ENCODE measurements at places on chromosomes 1 and 21.

GRCh38 chr1:232570007-232570406 is 59.9 kb downstream of the SIPA1L2 start:
- DNase-seq: no peak

DNA sequence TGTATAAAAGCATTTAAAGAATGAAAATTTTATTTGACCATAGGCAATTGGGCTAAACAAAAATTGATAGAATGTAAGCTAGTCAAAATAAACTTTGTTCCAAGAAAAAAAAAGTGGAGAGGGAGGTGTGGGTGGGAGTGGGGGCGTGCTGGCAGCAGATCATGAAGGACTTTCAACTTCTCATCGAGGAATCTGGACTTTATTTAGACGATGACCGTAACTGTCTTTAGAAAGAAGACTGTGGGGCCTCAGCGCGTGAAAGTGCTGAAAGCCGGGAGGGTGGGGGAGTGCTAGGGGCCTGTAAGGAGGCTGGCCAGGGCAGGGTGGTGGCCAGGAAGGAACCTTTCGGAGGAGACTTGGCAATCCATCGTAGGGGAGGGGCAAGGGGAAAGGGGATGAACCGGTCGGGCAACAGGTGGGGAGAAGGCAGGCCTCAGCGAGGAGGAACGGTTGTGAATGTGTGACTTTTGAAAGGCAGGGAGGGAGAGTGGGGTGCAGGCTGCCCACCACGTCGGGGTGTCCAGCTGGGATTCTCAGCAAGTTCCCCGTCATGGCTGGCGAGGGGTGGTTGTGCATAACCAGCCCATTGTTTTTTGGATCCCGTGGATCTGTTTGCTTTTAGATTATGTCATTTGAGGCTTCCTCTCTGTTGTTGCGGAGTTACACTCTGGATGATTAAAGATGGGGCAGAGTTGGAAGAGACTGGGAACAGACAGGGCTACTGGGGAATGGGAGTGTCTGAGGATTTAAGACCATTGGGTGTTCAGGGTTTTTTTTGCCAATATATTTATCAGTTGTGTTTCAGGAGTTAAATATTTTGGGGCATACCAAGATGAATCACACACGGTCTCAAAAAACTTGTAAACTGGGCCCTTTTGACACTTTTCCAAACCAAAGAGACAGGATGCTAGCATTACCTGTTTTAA is 35.5 kb downstream of the HUNK start:
- no peak for DNase-seq

GRCh38 chr1:47569681-47570470 is 132.0 kb downstream of the FOXD2 start:
- no peak for DNase-seq

DNA sequence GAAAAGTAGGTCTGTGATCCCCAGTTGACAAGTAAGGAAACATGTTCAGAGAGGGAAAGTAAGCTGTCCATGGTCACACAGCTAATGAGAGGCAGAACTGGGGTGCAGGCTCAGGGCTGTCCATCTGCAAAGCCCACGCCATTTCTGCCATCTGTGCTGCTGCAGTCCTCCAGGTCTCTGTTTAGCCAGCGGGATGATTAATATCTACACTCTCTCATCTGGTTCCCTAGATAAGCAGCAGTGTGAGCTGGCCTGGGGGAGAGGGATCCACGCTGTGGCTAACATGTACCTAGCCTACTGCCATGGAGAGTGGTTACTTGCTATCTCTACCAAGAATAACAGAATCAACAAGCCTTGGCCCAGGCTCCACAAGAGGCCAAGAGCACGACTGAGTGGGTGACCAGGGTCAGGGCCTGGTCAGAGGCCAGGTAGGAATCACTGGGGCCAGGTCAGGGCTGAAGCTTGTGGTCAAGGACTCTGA is 75.2 kb downstream of the TRABD2B start:
- no peak for DNase-seq

DNA sequence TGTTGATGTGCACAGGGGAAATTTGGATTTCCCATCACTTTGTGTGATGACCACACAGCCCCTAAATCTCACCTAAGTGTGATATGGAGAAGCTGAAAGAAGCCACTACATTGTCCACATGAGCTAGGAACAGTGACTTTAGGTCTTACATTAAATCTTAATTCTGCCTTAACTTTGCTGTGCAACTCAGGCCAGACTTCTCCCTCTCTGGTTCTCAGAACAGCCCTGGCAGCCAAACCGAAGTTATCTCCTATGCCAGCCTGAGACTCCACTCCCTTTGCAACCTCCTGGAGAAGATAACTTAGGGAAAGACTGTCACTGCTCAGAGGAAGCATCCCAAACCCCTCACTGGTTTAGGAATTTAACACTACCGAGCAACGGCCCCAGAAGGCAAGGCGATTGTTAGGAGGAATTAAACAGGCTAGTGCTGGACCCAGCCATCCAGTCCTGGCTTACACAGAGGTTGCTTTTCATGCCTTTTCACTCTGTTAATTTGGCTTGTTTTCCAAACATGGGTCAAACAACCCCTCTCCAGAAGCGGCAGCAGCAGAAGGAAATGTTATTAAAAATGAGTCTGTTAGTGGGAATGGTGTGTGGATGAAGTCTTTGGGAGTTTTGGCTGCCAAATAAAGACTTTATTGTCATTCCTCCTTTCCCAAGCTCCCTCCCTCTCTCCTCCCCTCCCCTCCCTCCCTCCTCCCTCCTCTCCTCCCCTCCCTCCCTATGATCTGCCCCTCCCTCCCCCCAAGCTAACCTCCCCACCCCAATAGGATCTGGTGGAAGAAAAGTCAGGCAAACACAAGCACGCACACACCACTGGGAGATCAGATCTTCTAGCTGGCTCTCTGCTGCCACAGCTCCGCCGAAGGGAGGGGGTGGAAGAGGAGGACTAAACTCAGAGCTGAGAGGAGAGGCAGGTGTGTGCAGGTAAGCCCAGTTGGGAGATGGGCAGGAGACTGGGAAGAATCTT is at the start of gene PRELP:
PRELP (plus strand) TSS at position 795 of the 970 bp plus-strand sequence. CDS start 7,379 bp downstream, outside the sequence.
- no peak for DNase-seq

- no peak for DNase-seq
These were observed 67.3 kb upstream of the KCNJ6 start for GRCh38 chr21:37983336-37984095.

DNA sequence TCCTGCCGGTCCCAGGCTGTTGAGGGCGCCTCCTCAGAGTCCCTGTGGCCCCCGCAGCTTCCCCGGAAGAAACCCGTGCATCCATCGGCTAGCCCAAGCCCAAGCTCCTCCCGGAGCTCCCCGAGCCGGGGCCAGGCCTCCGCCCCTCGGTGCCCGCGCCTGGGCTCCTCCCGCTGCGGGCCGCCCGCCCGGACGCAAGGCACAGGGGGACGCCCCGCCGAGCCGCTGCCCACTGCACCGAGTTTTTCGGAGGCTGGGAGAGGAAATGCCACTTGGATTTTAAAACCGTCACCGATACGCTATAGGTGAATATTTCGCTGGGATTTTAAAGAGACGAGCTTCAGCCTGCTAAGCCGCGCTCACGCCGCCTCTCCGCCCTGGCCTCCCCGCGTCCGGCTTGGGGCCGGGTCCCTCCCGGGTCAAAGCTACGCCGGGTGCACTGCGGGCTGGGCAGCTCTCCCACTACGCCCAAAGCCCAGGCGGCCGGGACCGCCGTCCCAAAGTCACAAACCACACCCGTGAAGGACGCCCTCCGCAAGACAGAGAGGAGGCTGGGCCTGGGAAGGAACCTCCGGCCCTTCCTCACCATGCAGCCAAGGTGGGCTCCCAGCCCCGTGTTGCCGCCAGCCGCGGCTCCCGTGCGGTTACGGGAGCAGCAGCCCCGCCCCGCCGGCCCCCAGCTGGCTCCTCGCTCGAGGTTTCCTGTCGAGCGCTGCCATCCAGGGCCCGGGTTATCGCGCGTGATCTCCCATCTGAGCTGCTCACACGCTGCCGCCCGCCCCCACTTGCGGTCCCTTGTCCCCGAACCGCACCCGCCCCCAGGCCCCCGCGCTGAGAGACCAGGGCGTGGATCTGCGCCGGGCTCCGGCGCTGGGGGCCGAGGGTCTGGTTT is 63.2 kb downstream of the CD247 start:
- DNase-seq: peak; percentile 76

DNA sequence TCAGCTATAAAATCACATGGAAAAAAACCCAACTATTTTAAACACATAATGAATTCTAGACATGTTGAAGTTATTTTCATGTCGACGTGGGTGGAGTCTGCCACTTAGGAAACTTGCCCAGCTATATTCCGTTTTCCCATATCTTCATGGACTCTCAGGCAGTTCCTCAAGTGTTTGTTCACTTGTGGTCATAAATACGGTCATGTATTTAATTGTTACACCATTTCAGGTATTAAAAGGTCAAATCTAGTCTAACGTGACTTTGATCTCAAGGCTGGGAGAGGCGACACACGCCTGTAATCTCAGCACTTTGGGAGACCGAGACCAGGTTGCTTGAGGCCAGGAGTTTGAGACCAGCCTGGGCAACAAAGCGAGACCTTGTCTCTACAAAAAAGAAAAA is 346.9 kb downstream of the PBX1 start:
- DNase-seq: no peak

GRCh38 chr1:33384040-33384812 is 46.7 kb downstream of the PHC2 start:
- DNase-seq: no peak

DNA sequence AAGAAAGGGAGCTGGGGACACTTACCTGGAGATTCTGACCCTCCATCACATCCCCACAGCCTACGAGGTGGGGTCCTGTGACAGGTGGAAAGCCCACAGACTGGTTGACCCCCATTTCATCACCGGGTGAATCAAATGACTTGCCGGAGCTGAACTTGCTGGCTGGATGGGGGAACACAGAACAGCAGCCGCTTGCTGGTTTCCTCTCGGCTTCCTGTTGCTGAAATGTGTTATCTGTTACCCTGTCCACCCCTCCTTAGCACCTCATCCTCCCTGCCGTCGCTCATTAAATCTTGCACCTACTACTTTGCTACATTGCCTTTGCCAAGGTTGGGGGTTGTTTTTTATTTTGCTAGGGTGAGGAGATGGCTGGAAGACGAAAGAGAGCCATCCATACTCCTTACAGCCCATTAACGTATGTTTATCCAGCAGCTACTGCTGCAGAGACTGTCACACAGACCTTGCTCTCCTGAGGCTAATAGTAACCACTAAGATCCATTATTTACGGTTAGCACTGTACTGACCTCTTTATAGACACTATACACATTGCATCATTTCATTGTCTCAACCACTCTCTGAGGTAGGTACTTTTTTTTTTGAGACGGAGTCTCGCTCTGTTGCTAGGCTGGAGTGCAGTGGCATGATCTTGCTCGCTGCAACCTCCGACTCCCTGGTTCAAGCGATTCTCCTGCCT is 7.0 kb downstream of the PAFAH2 start:
- DNase-seq: no peak

DNA sequence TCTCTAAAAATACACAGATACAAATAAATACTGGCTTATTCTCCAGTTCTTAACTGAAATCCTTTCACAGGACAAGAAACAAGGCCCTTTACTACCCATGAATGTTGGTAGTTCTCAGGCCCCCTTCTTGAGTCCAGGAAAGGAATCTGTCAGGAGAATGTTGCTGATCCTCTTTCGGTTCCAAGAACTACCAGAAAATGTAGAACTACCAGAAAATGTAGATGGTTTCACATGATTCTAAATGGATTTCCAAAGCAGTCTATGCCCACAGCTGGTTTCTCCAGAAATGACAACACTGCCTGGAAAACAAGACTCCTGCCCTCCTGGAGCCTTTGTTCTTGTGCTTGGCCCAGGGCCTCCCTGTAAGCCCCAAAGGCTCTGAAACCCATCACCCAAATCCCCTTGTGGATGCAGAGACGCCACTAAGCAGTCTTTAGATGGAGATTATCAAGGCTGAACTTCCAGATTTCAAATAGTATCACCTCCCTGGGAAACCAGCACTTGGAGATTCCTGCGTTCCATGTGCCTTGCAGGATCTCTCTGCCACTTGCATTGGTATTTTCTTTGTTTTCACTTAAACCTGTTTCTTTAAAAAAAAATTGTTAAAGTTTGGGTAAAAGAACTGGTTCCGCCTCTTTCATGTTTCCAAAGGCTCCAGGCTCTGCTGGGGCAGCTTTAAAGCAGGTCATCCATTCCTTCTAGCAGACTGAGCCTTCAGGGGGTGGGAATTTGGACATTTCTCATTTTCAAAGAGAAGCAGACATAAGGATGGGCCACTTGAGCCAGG is 53.4 kb downstream of the MAN1C1 start:
- no peak for DNase-seq

GRCh38 chr1:5522531-5523145 is 469.6 kb downstream of the NPHP4 start:
- no peak for DNase-seq

- no peak for DNase-seq
These were observed 7.5 kb upstream of the LAMC2 start for GRCh38 chr1:183178545-183178944.

DNA sequence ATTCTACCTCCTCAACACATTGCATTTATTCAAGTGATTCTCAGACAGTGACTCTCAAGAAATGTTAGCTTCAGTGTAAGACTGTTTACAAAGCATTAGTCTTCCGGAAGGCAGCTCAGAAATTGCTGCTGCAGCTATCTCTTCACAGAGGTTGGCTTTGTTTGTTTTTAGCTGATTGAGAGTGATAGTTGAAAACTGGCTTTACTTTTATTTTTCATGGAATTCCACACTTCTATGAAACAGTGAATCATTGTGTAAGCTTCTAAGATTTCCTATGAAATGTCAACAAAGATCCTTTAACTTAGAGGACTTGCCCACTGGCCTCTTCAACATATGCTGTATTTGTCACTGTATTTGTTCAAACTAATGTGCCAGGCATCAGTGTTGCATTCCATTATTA is 121.3 kb downstream of the TNNI3K start:
- DNase-seq: no peak

GRCh38 chr21:41973861-41974751 is 20.3 kb upstream of the C2CD2 start:
- DNase-seq: no peak

DNA sequence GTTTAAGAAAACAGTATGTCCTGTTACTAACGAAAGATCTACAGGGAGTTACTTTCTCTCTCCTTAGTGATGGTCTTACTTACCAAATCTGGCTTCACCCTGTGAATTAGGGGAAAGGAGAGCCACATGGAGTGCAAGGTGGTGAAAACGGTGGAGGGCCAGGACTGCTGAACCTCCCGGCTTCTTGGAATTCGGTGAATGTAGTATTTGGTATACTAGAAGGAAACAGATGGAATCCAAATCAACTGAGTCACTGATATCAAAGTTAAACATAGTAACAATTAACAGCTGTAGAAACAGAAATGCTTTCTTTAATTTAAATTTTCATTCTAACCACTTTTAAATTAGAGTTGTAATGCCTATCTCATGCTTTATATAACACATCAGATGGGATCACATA is 45.7 kb downstream of the ALG14 start:
- no peak for DNase-seq

- DNase-seq: no peak
These were observed 63.6 kb downstream of the CD46 start for GRCh38 chr1:207815466-207815865.

DNA sequence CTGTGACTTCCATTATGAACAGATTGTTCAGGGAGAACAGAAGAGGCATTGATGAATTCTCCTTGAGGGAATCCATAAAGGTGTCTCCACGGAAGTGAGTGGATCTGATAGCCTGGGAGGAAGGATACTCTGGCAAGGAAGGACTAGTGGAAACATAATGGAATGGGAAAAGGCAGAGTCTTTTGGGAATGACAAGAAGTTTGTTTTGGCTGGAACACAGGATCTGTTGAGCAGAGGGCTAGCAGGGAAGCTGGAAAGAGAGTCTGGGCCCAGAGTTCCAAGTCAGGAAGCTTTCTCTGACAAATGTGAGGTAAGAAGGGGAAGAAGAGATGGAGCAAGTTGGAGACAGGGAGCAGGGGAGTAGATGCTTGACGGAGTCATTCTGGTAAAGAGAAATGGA is 8.1 kb downstream of the ADAMTS5 start:
- DNase-seq: no peak
